ENCODE measurements at places on chromosomes 12 and 14.

DNA sequence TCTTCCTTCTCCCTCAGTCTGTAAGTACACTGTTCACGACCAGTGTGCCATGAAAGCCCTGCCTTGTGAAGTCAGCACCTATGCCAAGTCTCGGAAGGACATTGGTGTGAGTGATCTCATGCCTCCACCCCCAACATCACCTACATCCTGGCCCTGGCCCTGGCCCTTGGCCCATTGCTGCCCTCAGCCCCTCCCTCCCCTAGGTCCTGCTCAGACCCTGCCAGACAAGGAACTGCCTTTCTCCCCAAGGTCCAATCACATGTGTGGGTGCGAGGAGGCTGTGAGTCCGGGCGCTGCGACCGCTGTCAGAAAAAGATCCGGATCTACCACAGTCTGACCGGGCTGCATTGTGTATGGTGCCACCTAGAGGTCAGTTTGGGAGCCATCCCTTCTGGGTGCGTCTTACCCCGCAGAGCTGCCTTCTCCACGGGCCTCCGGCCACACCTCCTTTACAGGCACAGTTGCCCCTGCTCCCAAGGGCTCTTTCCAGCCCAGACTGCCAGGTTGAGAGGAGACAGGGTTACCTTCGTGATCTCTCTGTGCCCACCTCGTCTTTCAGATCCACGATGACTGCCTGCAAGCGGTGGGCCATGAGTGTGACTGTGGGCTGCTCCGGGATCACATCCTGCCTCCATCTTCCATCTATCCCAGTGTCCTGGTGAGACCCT is 9.2 kb downstream of the DGKA start:
- DNase-seq, result peak; percentile 81

DNA sequence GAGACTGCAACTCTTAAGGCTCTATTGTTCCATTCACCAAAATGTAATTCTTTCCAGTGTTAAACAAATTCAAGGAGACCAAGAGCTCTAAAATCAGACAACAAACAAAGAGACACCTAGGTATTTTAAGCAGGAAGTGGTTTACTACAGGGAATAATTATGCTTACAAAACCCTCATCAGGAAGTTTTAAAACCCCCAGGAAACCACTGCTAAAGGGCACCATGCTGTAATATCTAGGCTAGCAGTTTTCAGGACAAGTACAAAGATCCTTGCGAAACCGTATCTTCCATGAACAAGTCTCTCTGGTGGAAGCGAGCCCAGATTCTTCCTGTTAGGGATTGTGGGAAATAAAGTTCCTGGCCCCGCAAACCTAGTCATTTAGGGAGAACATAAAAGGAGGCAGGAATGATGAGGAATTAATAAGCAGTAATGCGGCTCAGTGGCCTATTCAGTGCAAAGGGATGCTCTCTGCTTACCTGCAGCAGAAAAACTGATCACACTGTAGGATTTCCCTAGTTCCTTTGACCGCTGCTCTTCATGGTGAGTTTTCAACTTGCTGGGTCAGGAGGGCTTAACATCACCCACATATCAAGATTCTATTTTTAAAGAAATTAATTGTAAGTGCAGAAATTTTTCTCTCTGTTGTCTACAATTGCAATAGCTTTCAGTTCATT is 42.8 kb downstream of the ACSM4 start:
- no peak for DNase-seq

DNA sequence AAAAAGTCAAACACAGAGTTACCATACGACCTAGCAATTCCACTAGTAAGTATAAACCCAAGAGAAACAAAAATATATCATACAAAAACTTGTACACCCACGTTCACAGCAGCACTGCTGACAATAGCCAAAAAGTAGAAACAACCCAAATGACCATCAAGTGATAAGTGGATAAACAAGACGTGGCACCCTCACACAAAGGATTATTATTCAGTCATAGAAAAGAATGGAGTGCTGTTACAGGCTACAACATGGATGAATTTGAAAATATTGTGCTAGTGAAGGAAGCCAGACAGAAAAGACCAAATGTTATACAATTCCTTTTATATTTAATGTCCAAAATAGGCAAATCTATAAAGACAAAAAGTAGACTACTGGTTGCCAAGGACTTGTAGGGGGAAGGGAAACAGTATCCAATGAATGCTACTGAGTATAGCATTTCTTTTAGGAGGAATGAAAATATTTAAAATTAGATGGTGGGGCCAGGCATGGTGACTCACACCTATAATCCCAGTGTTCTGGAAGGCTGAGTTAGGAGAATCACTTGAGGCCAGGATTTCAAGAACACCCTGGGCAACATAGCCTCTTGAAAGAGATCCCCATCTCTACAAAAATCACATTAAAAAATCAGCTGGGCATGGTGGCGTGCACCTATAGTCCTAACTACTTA is 41.9 kb downstream of the SPTLC2 start:
- peak; percentile 76 for DNase-seq

DNA sequence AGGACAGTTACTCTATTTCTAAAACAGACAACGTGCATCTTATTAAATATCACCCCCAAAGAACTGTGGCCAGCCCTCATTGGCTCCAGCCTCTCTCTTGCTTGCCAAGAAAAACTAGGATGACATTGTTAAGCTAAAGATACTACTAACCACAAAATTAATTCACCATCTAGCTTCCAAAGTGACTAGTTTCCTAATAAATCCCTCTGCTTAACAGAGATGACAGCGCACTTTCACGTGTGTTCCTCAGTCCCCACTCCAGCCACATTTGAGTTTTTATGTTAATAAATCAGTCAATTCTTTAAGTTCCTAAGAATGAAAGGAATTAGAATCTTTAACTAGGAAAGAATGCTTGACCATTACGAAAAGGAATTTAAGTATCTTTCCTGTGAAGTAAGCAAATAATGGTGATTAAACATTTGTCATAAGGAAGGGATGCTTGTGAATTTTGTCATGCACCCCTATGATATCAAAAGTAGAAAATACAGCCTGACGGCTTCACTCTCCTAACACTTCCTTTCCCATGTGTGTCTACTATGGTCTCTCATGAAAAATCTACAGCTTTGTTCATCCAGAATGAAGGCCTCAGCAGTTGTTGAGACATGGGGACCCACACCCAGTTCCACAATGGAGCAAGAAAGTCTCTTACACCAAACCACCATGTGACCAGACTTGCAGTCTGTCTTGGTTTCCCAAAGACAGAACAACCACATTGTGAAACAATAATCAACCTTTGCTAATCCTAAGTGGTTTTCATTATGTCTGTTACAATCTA is 8.1 kb downstream of the CORO1C start:
- DNase-seq, result peak; percentile 95

DNA sequence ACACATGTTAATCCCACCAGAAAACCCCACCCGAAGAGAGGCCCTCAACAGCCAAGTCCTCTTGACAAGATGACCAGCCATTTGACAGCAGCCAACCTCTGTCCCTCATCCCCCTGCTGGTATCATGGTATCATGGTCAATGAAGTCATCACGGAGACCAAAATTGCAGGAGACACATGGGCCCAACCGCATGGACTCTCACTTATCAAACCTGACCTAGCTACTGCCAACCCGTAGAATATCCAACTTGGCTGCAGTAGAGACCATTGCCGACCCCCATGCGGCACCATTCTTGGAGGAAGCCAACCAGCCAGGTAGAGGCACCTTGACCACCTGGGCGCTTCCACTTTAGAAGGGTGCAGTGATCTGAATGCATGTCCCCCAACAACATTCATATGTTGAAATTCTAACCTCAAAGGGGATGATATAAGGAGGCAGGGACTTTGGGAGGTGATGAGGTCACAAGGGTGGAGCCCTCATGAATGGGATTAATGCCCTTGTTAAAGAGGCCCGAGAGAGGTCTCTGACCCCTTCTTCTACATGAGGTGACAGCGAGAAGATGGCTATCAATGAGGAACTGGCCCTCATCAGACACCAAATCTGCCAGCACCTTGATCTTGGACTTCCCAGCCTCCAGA is 33.3 kb downstream of the DIO3 start:
- DNase-seq, result no peak

Data from IMR-90 (cell line).